Central memory CD4-positive, alpha-beta T cell (primary cell): ENCODE measurements at places on chromosomes 1 and 21.

DNA sequence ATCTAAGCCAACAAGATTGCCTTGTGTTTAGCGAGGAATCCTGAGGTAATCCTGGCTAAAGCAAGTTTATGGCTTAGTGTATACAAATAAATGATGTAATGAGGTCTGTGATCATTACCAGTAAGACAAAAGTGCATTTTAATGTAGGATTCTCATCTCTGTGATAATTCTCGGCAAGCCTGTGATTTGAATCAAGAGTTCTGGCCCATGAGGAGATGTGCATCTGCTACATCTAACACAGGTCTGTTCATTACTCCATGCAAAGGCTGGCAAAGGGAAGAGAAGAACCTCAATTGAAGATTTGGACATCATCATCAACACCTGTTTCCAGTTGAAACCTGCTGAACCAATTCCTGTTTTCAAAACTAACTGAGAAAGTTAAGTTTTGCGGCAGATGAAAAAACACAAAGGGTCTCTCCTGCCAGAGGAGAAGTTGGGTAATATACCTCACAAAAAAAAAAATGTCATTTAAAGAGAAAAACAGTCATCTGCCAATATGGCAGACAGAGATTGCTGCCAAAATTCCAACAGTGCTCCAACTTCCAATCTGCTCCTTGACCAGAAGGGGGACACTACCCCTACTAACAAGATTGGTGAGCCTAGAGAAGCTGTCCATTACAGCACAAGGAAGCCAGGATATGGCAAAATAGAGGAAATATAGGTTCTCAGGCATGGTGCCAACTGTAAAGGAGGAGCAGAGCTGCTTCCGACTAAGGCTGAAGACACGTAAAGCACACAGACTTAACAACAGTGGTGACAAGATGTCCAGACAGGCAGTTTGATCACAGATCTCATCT is 453.7 kb downstream of the TTLL7 start:
- DNase-seq = no peak

DNA sequence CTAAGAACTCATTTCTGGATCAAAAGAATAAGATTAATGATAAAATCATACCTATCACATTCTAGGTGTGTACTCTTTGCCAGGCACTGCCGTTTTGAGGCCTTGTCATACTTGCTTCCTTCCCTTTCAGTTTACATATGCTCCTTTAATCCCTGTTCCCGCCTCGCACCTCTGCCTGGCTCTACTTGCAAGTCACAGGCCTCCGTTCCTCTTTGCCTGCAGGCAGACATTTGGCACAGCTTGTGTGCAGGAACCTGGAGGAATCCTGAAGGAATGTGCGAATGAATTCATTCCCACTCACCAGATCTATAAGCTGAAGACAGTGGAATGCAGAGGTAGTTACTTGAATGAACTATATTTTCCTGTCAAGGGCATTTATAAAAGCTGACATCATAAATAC is 13.8 kb downstream of the WLS start:
- DNase-seq = no peak

GRCh38 chr1:67280696-67281095 is 27.0 kb upstream of the IL12RB2 start:
- no peak for DNase-seq

GRCh38 chr1:159473335-159473734 is 33.8 kb downstream of the OR10J1 start:
- no peak for DNase-seq

DNA sequence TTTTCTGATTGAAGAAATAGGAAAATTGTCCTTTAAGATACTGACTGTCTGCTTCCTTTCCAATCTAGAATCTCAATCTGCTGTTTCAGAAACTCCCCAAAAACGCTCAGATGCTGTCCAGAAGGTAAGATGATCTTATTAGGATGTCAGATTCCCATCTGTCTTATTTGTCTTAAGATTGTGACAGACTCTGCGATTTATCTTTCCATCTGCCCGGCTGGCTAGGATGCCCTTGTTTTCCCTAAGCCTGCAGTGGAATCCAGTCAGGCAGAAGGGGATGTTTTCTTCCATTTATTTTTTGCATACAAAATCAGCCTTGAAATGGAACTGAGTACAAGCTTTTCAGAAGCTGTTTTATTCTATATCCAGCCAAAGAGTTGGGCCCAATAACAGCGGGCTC is 96.5 kb downstream of the FMN2 start:
- DNase-seq = no peak

- DNase-seq = no peak
Observed at GRCh38 chr1:234776876-234777855, 167.2 kb upstream of the IRF2BP2 start.

- no peak for DNase-seq
Observed at GRCh38 chr1:197042676-197043341, 24.3 kb downstream of the F13B start.

DNA sequence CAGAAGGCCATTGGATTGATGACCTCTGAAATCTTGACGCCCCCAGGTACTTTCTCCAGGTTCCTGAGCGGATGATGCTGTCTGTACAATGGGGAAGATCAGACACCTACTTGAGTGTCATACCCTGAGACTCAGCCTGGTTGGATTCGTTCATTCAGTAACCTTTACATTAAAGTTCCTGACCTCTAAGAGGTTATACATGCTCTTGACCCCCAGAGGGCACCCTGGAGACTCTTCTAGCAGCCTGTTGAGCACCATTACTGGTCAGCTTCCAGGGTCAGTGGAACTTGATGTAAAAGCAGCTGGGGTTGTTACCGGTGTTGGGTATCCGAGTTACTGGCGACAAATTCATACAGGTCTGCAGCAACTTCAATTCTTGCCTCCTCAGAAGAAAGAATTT is 114.3 kb upstream of the ZNF678 start:
- no peak for DNase-seq

DNA sequence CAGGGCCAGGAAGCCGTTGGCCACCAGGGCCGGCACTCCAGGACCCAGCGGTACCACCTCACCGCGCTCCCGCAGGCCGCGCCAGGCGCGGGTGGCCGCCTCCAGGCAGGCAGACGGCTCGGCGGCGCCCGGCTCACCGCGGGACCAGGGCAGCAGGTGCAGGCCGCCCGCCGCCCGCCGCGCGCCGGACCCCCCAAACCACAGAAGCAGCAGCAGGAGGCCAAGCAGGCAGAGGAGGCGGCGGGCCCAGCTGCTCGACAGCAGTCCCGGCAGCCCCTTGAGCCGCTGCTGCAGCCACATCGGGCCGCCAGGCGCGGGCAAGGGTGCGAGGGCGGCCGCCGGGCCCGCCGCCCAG is 312 bp downstream of the KIAA2013 start:
- DNase-seq = no peak

- no peak for DNase-seq
Observed at GRCh38 chr1:209869291-209870149, 41.7 kb downstream of the UTP25 start.

DNA sequence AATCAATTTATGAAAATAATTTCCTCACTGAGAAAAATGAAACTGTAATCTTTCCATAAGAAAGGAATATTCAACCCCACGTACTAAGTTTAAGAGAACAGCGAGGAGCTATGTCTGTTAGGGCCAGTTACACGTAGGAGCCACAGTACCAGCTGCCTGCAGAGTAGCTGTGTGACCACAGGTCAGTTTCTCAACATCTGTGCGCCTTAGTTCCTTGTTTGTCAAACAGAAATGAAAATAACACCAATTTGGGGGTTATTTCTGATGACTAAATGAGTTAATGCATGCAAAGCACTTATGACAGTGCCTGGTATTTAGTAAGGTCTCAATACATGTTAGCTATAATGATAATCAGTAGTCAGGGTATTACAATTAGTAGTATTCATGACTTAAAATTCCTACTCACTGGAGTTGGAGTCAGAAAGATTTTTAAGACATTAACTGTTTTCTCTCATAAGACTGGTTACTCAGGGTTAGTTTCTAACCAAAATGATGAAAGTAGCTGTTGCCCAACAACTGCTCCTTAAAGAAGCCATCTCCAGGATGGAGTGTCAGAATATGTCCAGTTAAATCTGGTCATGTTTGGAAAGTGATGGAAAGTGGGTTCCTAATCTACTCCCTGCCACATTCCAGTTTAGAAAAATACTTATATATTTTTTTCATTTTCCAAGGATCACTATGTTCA is 85.8 kb upstream of the ZNF648 start:
- DNase-seq = no peak

GRCh38 chr21:28928578-28929420 is 63.9 kb downstream of the LTN1 start:
- DNase-seq = no peak

DNA sequence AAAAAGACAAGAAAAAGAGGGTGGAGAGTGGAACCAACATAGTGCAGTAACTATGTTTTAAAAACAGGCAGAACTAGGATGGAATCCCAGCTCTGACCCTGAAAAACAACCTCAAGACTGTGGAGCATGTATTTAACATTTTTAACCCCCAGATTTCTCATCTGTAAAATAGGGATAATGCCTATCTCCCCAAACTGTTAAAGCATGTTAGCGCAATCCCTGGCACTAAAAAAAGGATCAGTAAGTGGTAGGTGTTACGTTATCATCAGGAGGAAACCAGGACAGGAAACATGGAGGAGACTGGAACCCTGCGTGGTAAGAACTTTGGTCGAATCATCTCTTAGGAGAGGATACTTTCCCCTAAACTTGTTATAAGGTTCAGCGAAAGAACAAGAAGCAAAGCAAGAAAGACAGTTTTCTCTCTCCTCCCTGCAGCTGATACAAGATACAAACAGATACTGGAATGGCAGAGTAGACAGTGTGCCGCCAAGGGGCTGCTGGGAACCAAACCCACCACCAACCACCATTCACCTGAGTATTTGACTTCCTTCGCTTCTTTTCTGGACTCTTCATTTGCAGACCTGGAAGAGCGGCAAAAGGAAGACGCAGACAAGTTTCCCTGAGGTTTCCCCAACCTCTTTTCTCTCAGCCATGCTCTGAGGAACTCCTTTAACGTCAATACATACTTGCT is 991 bp downstream of the PYGO2 start:
- DNase-seq = no peak

DNA sequence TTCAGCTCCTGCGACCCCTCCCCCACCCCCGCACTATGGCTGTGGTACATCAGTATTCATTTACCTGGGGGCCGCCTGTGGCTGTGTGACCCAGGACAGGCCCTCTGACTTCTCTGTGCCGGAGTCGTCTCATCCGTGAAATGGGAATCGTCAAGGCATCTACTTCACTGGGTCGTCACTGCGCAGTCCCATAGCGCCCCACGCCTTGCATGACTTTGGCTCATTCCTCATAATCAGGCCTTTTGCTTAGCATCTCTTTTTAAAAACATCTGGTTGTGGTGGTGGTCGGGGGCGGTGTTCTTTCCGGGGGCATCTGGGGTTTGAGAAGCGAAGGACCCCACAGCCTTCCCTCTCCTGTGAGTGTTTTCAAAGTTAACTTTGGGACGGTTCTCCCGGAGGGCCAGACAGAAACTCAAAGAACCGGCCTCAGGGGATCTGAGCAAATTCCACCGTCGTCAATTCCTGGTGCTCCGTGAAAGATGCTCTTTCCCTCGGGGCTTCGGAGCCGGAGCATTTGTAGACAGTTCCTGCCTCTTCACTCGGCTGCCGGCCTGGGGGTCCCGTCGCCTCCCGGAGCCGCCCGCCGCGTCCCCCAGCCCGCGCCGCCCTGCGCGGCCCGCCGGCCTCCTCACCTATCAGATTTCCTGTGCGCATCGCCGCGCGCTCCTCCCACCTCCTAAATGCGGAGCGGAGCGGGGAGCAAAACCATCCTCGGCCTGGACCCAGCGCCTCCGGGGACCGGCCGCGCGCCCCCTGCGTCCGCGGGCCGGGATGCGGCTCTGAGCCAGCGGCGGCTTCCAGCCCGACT is at the start of gene B3GALT5:
Gene B3GALT5 (plus strand): TSS at position 708 of the 808 bp plus-strand sequence. CDS start 47,620 bp downstream, outside the sequence.
- DNase-seq = no peak
